Epithelial cell of umbilical artery (primary cell): ENCODE measurements at places on chromosomes 13 and 19. TPM values are rescaled to one million over a fixed set of nuclear protein-coding genes. Genes with fewer than 3 reads are reported as not detected.

ZNF69 gene
- 0.91 and 1.9 TPM in 2 replicates for total RNA-seq

MATK gene
- not detected in 2 replicates for total RNA-seq

ZNF431 gene
- 2.6 and 4.0 TPM in 2 replicates for total RNA-seq

ENOX1 gene
- 0.65 and 8.5 TPM in 2 replicates for total RNA-seq

TLE6 gene
- total RNA-seq: 4.9 and 7.1 TPM in 2 replicates
